Right forelimb (tissue), 1 donor: ENCODE measurements at places on chromosomes 6 and 20.

- no peak for DNase-seq
Measured at GRCh38 chr6:121858986-121859385, 423.5 kb downstream of the GJA1 start.

DNA sequence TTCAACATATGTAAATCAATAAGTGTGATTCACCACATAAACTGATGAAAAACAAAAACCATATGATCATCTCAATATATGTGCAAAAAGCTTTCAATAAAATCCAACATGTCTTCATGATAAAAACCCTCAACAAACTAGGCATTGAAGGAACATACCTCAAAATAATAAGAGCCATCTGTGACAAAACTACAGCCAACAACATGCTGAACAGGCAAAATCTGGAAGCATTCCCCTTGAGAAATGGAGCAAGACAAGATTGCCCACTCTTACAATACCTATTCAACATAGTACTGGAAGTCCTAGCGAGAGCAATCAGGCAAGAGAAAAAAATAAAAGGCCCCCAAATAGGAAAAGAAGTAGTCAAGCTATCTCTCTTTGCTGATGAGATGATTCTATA is 76.5 kb downstream of the OTOR start:
- no peak for DNase-seq

DNA sequence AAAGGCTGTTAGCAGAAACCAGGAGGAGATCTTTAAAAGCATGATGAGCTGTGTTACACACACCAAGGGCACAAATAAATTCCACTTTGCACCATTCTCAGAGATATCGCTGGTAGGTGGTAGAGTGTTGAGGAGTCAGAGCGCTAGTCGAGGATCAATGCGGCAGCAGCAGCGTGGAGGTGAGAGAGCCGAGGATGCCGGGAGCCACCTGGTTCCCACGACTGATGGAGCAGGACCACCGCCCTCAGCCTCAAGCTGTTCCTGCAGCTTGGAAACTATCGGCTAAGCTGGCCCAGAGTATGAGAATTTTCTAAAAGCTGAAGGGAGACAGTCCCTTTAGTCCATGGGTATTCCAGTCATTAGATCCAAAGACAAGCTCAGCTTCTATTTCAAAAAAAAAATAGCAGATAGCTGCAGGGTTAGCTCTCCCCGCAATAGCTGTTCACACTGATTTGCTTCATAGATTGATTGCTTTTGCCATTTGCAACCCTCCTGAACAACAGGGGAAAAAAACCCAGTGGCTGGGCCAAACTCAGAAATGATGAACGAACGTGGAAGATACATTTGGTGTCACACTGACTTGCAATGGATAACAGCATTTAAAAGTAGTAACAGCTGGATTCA is 106.2 kb downstream of the LCA5 start:
- no peak for DNase-seq

DNA sequence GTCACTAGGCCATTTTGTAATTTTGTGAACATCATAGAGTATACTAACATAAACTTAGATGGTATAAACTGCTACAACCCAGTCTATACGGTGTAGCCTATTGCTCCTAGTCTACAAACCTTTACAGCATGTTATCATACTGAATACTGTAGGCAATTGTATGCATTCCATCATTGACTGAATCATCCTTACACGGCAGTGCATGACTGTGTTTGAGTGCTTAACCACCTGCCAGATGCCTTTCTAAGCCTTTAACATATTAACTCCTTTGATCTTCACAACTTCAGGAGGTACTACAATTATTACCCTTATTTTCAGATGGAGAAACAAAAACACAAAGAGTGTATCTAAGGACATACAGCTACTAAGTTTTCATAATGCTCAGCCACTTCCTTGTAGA is 14.0 kb downstream of the DPPA5 start:
- no peak for DNase-seq

DNA sequence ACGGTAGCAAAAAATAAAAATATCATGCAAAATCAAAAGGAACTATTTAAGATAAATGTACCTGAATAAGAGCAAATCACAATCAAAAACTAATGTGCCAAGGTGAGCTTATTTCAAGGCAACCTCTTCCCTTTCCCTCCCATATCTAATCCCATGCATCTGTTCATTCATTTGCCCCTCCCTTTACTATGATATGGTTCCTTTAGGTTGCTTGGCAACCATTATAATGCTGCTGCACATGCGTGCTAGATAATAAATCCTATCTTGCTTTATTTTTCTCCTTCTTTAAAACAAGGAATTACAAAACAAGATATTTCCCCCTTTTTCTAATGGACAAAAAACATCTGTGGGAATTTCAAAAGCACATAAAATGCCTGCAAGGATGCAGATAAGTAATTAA is 318.2 kb upstream of the POU3F2 start:
- DNase-seq, result no peak

- DNase-seq, result no peak
Measured at GRCh38 chr6:162198076-162198475, 529.5 kb downstream of the PRKN start.

- no peak for DNase-seq
Measured at GRCh38 chr20:43513372-43513930, 6.0 kb downstream of the L3MBTL1 start.

DNA sequence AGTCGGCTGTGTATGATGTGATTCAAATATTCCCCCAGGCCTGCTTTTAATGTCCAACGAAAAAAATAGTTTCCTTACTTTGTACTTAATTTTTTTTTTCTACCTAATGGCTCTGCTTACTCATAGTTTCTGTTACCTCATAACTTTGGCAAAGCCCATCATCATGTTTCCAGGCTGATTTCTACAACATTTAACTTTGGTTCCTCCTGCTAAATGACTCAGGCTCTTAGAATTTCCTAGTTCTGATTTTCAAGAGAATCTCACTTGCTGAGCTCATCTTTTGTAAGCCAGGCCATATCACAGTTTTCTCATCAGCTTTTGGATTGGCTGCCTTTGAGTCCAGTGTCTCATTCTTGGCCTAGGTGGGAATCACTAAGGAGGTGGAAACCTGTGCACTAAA is 323.1 kb downstream of the HDGFL1 start:
- DNase-seq, result no peak

DNA sequence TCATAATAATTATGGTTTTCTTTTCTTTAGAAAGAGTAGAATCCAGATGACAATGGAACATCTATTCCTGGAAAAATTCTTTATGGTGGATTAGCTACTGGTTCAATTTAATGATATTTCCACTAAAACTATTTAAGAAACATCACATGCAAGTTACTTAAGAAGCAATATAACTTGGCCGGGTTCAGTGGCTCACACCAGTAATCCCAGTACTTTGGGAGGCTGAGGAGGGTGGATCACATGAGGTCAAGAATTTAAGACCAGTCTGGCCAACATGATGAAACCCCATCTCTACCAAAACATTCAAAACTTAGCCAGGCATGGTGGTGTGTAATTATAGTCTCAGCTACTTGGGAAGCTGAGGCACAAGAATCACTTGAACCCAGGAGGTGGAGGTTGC is 65.9 kb upstream of the SMLR1 start:
- no peak for DNase-seq

GRCh38 chr6:111835807-111836206 is 37.4 kb downstream of the FYN start:
- no peak for DNase-seq

DNA sequence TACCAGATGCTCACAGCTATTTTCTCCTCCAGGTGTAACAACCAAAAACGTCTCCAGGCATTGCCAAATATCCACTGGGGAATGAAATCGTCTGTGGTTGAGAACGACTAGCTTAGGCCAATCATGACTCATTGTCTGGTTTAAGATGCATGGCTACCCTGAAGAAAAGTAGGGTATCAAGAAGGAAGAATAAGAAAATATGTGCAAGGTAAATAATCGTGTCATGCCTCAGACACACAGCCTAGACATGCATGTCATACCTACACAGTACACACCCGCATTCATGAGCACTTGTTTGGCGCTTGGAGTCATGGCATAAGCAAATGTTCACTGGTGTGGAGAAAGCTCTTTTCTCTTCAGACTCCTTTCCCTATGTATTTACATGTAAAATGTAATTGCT is 745.7 kb downstream of the MAFB start:
- DNase-seq, result no peak

DNA sequence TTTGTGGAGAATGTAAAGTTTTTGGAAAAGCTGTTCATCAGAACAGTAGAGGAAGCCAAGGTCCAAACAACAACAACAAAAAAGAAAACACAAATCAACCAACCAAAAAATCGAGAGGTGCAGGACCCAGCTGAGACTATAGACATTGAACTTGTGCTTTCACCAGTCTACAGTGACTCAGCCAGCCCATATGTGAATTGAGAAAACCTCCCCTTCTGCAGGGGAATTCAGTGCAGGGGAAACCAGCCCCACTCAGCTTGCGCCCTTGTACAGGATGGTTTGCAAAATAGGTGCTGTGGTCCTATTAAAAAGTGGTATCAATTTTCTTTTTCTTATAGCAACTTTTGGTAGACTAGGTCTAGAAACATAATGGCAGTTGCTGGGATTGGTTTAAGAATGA is 21.3 kb downstream of the MLIP start:
- DNase-seq, result no peak

DNA sequence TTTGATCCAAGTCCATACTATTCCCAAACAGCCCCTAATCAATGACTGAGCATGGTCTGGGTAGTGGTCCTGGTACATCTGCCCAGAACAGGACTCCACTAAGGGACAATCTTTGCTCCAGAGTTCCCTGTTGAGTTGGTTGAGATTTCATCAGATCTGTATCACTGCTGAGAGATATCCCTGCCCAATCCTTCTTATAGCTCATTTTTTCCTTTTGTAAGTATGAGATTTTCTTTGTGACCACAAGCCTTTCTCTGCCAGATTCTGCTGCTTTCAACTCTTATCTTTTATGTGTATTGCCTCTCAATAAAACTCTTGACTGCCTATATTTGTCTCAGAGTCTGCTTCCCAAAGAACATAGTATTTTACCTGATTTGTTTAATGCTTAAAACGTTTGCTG is 46.2 kb upstream of the LAMA2 start:
- no peak for DNase-seq

GRCh38 chr6:157049133-157049532 is 272.0 kb downstream of the ARID1B start:
- DNase-seq, result no peak

- DNase-seq, result no peak
Measured at GRCh38 chr6:146974351-146974750, 229.9 kb upstream of the STXBP5 start.

DNA sequence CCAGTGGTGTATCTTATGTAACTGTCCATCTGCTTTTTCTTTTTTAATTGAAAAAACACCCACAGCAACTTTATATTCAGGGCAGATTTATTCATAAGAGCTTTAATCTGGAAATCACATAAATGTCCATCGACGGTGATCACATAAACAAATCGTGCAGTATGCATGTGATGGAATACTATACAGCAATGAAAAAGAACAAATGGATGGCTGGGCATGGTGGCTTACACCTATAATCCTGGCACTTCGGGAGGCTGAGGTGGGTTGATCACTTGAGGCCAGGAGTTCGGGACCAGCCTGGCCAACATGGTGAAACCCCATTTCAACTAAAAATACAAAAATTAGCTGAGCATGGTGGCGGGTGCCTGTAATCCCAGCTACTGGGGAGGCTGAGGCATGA is 39.1 kb downstream of the VSTM2L start:
- no peak for DNase-seq
